Spinal cord (tissue), 10 donors: ENCODE measurements at places on chromosomes 5 and 9.

DNA sequence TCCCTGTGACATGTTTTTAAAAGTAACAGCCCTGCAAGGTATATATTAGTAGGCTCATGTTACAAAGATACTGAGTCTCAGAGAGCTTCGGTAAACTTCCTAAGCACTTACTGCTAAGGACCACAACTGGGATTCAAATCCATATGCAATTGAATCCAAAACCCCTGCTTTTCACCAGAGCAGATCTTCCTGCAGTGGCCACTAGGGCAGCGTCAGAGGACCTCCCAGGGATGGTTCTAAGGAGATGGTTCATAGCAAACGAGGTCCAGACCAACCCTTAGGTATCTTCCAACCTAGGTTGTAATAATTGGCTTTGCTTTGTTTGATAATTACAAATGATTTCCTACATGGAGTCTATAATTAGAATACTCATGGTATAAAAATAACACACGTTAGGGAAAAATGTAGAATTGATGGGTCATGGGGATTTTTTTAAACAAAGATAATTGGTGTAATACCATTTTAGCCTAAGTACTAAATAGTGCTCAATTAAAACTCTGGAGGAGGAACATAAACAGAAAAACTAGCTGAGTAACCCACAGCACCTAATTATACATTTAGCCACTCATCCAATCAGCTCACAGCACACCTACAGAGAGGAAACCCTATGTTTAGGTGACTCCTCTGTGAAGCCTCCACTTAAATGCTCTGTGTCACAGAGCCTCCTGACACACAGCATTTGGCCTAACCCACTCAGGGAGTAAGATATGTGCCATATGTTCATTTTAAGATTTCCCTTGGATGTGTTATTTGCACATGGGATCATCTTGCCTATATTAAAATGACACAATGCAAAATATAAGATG, 10.0 kb upstream of the CAST start:
- DNase-seq = no peak

DNA sequence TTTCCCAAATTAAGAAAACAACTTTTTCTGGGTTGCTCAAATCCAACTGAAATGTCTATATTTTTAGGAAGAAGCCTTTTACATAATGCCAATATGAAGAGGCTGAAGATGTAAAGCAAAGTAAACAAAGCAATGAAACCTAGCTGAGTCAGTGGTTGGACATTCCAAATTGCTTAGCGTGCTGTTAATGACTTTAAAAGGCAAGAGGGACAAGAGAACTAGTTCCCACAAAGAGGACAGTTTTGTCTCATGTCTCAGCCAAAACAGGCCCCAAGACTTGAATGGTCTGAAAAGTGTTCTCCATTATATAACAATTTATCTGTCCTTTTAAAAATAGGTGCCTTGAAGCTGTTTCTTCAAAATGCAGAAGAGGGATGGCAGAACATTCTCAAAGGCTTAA, 407.0 kb downstream of the ENC1 start:
- no peak for DNase-seq

DNA sequence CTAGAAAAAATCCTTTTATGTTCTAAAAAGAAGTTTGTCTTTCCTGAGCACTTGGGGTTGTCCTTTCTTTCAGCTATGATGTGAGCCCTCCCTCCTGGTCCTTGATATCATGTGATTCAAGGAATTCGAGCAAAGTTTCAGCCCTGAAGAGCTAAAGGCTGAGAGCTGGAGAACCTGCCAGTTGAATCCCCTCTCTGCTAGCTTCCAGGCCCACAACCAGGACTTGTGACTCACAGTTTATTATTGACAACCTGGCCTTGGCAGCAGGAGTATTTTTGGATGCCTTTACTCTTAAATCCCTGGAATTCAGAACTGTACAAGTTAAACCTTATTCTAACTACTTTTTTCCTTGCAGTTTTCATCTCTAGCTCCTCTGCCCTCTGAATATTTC, 182.8 kb downstream of the SPOCK1 start:
- DNase-seq = no peak

- DNase-seq = no peak
These were observed 29.9 kb downstream of the MAT2B start for GRCh38 chr5:163535290-163535689.

DNA sequence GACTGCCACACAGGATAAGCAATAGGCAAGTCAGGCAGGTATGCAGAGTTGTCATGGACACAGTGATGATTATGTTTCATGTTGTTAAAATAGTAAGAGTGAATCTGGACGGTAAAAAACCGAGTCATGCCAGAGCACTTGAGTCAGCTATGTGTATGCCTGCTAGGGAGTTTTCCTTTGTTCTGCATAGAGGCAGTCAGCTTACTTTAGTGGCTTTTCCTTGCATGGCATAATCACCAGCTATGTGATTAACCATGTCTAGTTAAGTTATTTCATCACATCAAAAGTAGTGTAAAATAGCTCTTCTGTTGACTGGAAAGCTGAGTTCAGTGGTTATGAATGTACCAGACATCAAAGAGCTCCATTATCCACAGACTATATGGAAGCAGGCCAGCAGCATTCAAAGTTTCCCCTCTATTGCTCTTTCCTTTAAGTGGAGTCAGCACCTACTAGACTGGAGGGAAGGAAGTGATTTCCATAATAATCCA, 989.8 kb downstream of the TLE1 start:
- peak; percentile 20 for DNase-seq
